ENCODE measurements at places on chromosomes 1 and 21.
A peak's percentile ranks its signal among the peaks of the same experiment; 100 is the strongest.

DNA sequence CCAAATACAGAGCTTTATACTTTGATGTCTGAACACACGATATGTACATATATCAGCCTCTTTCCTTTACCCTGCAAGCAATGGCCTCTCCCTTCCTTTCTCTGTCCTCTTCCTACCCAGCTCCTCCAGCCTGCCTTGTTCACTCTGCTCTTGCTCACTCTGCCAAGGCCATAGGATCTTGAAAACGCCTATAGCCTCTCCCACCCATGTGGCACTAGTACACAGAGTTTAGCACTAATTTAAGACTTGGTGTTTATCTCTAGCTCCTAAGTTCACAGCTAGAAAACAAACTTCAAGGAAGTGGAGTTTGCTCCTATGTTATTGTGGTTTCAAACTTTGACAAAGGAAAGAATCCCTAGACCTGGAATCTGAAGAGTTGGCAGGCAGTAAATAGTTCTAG lies 225.0 kb upstream of the RUNX1 start:
- no peak for DNase-seq

GRCh38 chr1:227781314-227781930 lies 34.1 kb upstream of the PRSS38 start:
- DNase-seq = no peak

- no peak for DNase-seq
Observed at GRCh38 chr1:188615321-188615720, 1786.6 kb downstream of the PLA2G4A start.

DNA sequence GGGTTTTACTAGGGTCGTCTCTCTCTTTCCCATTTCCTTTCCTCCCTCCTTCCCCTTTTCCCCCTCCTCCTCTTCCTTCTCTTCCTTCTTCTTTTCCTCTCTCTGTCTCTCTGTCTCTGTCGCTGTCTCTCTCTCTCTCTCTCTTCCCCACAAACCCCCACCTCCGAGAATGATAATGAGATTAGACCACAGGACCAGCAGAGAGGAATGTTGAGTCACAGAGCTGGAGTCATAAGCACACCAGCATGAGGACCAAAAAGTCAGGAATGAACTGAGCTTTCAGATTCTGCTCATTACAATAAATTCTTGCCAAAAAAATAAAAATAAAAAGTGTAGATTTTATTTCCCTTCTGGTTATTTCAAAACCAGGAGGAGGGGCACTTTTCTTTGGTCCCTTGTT lies 377.4 kb downstream of the LTN1 start:
- DNase-seq = no peak

- DNase-seq = no peak
Observed at GRCh38 chr1:18808550-18808949, 50.9 kb downstream of the TAS1R2 start.

GRCh38 chr1:4483021-4483625 lies 171.3 kb upstream of the AJAP1 start:
- DNase-seq = no peak

- no peak for DNase-seq
Observed at GRCh38 chr1:229130028-229130668, 140.8 kb upstream of the RAB4A start.

DNA sequence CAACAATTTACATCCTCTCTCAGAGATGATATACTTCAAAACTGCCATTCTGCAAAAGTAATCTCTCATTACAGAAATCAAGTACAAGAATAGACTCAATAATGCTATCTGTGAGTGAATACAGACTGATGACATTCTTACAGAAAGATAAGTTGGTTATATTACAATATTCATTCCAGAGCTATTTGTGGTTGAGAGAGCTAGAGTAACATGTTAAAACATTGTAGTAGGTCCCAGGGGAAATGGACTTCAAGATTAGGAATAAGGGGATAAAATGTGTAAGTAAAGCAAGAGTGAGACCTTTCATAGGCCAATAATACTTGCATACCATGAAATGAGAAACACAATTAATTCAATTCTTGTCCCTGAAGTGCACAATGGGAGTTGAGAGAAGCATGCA lies 1.5 kb downstream of the F13B start:
- DNase-seq = no peak

- DNase-seq = no peak
Observed at GRCh38 chr21:8994640-8995511, 1526.5 kb upstream of the TPTE start.

DNA sequence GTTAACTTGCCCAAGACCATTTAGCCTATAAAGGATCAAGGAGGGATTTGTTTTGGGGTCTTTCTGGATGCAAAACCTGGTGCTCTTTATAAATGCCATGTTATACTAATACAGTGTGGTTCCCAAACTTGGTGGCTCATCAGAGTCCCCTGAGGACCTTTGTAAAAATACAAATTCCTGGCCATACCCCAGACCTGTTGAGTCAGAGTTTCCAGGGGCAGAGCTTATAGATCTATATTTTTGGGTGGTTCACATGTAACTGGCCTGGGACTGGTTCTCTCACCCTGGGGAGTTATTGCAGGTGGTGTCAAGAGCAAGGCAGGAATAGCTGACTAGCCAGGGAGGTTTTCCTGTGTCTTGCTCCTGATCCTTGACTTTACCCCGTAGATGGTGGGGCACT lies 136.9 kb upstream of the HNRNPU start:
- no peak for DNase-seq

DNA sequence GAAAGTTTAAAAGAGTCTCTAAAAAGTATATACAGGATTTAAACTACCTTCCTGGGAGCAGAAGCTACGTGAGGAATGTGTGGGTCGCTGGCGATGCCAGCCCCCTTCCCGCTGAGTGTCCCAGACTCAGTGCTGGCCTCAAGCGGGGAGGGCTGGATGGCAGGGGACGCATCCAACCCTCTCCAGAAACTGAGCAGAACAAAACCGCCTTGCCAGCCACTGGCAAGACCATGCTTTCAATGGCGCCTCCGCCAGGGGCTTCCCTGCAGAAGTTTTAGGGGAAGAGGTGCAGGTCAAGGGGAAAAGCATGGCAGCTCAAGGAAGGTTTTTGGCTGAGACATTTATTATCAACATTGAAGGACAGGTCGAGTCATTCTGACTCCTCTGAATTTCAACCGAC lies 26.1 kb downstream of the NADK start:
- DNase-seq = no peak

DNA sequence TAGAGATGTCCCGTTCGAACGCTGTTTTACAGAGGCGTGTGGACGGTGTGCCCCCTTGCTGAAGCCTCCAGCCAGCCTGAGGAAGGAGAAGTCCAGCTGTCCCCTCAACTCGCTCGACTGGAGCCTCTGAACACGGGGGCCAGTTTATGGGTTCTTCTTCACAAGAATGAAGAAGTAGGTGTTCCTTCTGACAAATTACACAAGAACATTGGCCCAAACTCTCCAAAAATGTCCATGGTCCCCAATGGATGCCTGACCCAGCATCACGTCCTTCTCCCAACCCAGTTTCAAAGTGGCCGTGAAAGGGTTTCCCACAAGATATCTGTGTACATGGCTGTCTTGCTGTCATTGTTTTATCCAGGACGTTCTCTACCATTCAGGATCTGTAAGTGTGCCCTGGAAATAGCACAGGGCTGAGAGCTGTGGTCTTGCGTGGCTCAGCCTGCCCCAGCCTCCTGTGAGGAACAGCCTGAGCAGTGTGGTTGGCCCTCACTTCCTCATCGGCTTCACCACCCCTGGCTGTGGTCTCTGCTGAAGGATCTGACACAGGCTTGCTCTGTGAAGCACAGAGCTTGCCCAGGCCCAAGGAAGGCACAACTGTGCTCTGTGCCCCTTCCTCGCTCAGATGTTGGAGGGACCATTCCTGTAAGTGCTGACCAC lies 1.0 kb upstream of the S100B start:
- peak; percentile 33 for DNase-seq

DNA sequence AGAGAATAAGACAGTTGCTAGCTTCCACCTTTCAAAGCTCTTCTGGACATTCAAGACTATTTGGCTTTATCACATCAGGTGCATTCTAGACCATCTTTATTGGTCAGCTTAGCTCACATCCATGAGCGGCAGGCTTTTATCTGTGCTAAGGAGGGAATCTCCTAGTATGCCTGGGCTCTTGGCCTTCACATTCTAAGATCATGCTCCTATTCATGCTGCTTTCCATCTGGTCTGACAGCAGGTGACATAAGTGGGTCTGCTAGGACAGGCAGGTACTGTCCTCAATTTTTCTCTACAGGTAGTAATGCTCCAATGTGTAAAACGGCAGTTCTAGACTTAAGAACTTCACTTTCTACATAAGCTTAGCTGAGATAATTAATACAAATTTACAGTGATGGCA lies 39.2 kb upstream of the ADAMTS1 start:
- DNase-seq = no peak

- DNase-seq = no peak
Observed at GRCh38 chr1:97047421-97047793, 325.8 kb downstream of the PTBP2 start.

DNA sequence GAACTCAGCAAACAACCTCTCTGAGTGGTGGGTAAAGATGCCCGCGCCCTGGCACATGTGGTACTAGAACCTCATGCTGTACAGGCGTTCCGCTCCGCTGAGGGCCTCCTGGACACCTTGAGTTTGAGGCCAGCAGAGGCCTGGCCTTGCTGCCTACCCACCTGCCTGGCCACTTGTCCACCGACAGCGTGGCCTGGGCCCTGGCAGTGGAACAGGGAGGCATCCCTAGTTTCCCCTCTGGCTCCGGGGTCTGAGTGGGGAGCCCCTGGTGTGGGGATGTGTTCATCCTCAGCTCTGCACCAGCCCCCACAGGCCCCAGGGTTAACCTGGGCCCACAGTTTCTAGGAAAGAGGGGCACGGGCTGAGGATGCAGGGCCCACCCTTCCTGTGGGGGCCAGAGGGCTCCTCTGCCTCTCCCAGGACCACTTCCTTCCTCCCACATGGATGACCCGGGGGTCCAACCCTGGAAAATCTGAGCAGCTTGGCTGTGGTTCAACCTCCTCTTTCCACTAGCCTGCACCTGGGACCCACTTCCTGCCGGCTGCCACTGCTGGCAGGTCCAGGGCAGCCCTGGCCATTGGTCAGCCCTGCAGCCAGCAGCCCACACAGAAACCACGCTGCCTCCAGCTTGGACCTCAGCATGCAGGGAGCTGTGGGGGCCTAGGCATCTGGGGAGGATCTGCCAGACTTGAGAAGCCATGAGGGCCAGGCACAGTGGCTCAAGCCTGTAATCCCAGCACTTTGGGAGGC lies 53.3 kb upstream of the COL18A1 start:
- DNase-seq = no peak

GRCh38 chr1:204435872-204436271 lies 24.3 kb upstream of the PPP1R15B start:
- no peak for DNase-seq

DNA sequence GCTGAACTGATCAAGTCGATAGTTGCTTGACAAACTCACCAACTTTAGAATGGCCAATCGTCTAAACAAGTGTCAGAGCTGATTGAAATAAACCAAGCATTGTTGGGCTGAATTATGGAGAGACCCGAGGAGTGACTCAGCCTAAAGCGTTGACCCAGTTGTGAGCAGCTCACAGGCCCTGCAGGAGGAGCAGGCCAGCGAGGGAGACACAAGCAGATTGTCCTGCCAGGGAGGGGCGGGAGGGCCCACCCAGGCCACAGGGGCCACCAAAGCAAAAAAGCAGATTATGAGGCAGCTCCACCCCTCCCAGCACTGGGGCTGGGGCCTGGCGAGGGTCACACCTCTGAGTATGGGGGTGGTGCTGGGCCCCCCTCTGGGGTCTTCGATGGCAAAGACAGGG lies 10.1 kb upstream of the MATN1 start:
- no peak for DNase-seq

- no peak for DNase-seq
Observed at GRCh38 chr1:20715406-20715805, 2.4 kb downstream of the KIF17 start.

- no peak for DNase-seq
Observed at GRCh38 chr1:62589321-62589720, 8.0 kb upstream of the ANGPTL3 start.

DNA sequence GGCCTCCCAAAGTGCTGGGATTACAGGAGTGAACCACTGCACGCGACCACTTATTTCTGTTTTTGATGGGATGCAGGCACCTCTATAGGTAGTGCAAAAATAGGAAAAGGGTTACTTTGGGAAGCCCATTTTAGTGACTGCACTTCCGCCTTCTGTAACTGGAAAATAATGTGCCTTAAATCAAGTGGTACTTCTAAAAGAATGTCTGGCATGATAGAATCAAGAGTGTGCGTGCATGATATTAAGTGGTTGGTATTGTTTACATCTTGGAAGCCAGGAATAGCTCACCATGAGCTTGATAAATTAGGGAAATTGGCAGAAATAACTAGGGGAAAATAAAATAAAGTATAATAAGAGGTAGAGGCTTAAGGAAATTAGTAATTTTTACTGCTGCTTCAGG lies 1067.0 kb downstream of the ADGRL2 start:
- no peak for DNase-seq

- no peak for DNase-seq
Observed at GRCh38 chr1:167529829-167530474, 11.6 kb upstream of the CD247 start.

GRCh38 chr1:80509965-80510522 lies 1290.7 kb upstream of the ADGRL2 start:
- DNase-seq = no peak

DNA sequence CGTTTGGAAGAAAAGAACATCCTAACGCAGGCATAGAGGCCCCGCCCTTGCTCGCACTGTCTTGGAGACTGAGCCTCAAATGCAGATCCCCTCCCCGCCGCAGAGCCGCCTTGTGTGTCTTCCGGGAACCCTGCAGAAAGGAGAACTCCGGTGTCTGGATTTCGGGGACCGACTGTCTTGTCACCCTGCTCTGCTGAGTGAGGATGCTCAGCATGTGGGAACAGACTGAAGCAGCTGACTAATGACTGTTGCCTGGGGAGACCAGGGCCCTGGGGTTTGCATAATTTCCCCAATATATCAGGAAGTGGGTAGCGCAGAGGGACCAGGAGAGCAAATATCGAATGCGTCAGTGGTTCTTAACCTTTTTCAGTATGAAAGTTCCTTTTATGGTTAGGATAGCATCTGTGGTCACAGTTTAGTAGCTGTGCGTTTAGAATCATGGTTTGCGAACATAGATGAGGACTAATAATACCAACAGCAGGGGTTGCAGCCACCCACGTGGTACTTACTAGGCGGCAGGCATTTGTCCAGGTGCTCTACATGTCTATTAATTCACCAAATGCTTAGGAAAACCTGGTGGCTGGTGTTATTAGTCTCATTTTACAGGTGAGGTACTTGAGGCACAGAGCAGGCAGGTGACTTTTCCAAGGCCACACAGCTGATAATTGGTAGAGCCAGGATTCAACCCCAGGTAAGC lies 14.3 kb downstream of the GPR137B start:
- peak; percentile 13 for DNase-seq

DNA sequence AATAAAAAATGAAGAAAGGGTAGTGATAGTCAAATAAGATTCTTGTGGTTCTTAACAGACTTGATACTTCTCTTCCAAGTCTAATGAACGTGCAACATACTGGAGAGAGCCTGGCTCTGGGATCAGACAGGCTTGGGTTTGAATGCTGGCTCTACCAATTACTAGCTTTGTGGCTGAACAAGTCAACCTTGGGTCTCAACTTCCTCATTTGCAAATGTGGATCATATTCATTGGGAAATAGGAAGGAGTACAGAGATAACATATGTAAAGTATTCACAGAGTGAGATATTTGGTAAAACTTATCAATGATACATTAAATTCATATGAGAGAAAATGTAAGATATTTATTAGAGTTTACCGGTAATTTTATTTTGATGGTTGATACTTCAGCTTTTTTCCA lies 2.0 kb downstream of the EDEM3 start:
- DNase-seq = no peak

GRCh38 chr21:36858320-36858957 lies 108.0 kb downstream of the HLCS start:
- no peak for DNase-seq

- no peak for DNase-seq
Observed at GRCh38 chr1:22418933-22419382, 32.7 kb upstream of the ZBTB40 start.

- no peak for DNase-seq
Observed at GRCh38 chr21:15653710-15654109, 76.1 kb upstream of the USP25 start.

All from stimulated activated CD8-positive, alpha-beta memory T cell treated with anti-CD3 and anti-CD28 coated beads, Interleukin-15, amount 100 ng/mL, for 48 hours (primary cell).